ENCODE measurements at places on chromosomes 11 and 22.

GRCh38 chr11:2135018-2135569, 4.1 kb downstream of the IGF2 start:
- no peak for DNase-seq

DNA sequence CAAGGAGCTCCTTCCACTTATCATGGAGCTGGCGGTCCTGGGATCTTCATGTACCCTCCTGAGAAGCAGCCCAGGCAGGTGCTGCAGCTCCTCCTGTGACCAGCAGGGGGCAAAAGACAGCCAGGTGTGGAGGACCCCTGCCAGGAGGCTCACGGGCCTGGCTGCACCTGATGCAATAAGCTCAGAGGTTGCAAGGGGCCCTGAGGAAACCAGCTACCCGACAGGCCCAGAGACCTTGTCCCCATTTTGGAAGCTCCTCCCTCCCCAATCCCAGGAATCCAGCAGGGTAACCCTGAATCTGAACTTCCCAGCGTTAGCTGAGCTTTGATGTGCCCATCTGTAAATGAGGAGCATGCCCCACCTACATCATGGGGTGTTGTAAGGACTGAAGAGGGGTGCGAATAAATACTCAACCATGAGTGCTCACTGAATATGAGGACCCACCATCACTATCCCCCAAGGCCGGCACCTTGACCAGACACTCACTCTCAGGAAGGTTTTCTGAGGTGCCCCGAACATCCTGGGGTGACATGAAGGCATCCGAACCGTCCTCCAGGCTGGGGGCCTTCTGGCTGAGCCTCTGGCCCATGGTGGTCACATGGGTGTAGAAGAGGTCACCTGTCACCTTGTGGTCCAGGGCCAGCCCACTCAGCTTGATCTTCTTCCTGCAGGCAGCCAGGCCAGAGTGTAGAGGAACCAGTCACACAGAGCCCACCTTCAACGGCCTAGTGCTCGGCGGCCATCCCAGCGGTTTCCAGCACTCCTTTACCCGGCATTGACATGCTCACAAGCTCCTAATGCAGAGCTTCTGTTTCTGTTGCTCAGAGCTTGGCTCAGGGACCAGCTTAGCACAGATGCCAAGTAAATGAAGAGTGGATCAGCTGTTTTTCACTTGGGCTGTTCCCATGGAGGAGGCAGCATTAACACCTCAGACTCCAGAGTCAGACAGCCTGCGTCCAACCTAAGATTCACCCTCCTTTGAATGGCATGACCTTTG, 21.7 kb downstream of the SLC43A1 start:
- peak; percentile 81 for DNase-seq

- DNase-seq = no peak
Measured at GRCh38 chr11:1227551-1228100, 4.8 kb downstream of the MUC5B start.

DNA sequence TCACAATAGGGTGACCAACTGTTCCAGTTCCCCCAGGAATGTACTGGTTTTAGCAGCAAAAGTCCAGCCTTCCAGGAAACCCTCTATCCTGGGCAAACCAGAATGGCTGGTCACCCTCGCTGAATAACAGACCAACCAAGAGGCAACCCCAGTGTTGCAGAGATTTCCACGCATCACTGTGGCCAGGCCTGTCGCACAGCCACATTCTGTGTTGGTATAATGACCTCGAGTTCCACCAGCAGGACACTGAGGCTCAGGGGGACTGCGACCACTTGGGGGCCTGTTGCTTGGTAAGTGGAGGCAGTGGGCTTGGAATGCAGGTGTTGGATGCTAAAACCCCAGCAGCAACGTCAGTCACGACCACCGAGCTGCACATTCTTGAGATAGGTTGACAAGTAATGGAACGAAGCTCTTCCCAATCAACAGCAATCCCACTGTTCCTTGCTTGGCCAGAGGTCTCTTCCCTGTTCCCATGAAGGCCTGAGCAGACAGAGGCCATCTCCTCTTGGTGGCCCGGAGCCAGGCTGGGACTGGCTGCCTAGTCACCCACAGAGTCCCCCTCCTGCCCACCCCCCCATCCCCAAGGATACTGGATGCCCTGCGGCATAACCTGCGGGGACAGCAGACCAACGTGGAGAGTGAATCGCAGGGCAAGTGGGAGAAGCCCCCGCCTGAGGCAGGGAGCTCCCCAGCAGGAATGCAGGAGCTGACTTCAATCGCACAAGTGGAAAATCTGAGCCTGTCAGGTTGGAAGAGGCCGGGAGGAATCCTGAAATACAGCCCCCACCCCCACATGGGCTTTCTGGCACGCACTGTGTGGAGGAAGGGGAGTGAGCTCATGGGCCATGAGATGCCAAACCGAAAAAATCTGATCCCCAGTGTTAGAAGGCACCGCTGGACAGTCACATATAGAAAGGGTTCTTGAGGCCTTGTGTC, 43.4 kb upstream of the MN1 start:
- DNase-seq = no peak

GRCh38 chr22:27996981-27997380, 77.9 kb upstream of the PITPNB start:
- no peak for DNase-seq

DNA sequence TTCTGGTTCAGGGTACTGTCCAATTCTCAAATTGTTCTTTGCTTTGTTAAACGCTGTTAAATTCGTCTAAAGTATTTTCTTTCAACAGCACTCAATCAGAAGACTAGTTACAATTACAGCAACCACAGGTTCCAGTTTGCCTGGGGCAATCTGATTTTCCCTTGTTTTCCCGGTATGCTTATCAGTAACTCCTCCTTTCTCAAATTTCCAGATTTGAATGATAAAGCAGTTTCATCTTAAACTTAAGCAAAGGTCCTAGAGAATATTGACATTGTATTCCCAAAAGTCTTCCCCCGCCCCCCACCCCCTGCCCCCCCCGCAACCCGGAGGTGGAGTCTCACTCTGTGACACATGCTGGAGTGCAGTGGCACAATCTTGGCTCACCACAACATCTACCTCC, 10.5 kb upstream of the USP28 start:
- DNase-seq = no peak

GRCh38 chr11:125514336-125515101, 18.5 kb upstream of the FEZ1 start:
- DNase-seq = no peak

- no peak for DNase-seq
Measured at GRCh38 chr22:39183991-39184585, 31.6 kb upstream of the CBX7 start.

- no peak for DNase-seq
Measured at GRCh38 chr11:8243458-8243857, 20.2 kb downstream of the LMO1 start.

DNA sequence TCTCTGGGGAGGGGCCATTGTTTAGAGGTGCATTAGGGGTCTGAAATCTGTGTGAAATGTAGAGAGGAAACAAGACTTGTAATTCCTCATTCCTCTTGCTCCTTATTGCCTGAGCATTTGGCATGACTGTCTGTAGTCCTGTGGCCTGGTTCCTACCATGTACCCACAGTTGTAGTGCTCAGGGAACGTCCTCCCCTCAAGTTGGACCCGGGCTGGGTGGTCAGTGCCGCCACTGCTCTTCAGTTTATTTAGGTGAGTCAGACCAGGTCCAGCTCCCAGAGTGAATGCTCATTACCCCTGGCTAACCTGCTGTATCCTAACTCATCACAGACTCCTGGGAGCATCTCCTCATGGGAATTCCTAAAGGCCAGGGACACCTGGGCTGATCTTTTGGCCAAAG, 139.8 kb downstream of the GRIK4 start:
- no peak for DNase-seq

- DNase-seq = peak; percentile 56
Measured at GRCh38 chr11:112320668-112321067, 60.0 kb upstream of the PLET1 start.

DNA sequence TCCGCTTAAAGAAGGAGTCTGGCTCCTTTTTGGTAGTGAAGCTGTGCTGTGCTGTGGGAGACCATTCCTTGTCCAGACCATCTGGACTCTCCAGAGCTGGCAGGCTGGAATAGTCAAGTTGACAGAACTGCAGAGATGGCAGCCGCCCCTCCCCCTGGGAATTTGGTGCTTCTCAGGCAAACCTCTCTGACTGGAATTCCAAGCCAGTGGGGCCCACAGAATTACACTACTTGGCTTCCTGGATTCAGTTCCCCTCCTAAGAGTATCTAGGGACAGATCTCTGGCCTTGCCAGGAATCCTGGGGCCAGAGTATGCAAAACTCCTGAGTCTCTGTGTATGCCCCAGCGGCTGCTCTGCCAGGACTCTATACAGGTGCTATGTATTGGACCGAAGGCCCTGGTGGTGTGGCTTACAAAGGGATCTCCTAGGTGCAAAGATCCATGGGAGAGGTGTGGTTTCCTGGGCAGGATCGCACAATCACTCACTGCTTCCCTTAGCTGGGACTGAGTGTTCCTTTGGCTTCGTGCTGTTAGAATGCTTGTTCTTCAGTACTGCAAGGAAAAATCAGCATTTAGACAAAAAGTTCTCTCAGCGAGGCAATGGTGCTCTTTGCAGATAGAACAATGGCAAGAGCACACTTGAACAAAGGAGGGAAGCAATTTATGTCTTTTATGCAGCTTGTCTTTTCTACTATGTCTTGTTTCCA, 86.8 kb downstream of the PRMT3 start:
- no peak for DNase-seq

GRCh38 chr22:42909363-42910058, 52.4 kb upstream of the ARFGAP3 start:
- no peak for DNase-seq

DNA sequence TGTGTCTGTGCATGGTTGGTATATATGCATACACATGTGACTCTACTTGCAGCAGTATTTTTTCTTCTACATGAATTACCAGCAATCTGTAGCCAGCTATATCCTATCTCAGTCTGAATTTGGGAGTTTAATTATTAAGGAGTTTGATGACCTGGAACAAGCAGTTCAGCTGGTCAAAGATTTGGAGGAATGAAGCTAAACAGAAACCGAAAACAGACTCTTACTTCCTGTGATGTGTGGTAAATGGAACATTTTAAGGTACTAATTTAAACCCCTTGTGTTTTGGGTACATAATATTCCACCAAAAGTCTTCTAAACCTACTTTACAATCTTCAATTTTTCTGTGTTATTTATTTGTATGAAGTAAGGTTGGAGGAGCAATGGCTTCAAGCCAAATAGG, 124.4 kb upstream of the PGR start:
- no peak for DNase-seq

DNA sequence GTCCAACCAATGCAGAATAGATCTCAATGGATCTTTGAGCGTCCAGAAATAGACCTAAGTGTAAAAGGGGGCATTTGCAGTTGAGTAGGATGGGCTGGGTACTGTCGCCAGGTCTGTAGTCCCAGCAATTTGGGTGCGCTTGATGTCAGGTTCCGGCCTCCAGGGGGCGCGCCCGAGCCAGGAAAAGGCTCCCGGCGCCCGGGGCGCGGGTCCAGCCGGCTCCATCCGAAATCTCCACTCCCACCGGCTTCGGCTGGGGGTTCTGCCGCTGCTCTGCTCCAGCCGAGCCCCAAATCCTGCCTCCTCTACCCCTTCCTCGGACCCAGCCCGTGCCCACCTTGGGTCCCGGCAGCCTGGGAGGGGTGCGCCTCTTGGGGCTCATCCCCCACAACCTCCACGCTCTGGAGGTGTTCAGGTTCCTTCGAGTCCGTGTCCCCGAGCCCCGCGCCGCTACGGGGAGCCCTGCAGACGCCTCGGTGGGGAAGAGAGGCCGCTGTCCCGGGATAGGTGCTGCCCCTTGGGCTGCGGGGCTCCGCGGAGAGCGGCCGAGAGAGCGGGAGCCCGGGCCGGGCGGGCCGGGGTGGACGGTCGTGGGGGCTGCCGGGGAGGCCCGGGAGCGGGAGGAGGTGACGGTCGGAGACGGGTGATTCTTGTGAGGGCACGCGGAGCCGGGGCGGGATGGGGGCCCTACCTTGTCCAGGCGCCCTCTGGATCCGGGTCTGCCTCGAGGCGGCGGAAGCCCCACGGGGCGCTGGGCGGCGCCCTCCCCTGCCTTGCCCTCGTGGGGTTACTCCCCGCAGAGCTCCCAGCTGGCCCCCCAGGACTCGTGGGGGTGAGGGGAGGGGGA, 13.0 kb upstream of the CYB5R3 start:
- DNase-seq = peak; percentile 71

DNA sequence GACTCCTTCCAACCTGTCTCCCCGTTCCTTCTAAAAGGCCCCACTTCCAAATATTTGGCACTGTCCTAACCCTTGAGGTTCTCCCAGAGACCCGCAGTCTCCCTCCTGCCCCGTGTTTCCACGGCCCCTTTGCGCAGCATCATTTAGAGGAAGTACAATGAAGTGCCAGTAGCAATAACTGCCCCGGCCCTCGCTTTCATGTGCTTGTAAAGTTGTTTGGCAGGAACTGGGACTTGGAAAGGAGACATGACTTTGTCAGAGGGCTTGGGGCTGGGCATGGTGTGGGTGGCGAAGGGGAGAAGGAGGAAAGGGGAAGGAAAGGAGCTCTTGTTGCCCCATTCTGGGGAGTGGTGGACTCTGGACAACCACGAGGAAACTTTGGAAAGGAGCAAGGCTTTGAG, 2.6 kb downstream of the CD44 start:
- DNase-seq = no peak

DNA sequence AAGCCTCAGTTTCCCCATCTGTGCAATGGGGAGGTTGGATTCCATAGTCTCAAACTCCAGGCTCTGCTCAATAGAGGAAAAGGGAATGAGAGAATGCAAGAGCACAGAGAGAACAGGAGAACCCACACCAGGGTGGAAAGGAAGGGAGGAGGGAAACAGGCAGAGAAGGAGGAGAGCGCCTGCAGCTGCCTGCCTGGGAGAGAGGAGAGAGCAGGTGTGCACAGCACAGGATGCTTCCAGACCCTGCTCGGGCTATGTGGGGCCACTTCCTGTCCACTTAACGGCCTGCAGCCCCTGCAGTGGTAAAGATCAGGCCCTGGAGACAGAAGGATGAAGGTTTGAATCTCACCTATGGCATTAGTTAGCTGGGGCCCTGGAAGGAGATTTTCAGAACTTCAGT, 12.3 kb downstream of the LRRC32 start:
- DNase-seq = no peak

- DNase-seq = peak; percentile 73
Measured at GRCh38 chr22:39253435-39254070, 8.8 kb upstream of the PDGFB start.

GRCh38 chr11:59857439-59858434, 8.6 kb downstream of the TCN1 start:
- DNase-seq = no peak

DNA sequence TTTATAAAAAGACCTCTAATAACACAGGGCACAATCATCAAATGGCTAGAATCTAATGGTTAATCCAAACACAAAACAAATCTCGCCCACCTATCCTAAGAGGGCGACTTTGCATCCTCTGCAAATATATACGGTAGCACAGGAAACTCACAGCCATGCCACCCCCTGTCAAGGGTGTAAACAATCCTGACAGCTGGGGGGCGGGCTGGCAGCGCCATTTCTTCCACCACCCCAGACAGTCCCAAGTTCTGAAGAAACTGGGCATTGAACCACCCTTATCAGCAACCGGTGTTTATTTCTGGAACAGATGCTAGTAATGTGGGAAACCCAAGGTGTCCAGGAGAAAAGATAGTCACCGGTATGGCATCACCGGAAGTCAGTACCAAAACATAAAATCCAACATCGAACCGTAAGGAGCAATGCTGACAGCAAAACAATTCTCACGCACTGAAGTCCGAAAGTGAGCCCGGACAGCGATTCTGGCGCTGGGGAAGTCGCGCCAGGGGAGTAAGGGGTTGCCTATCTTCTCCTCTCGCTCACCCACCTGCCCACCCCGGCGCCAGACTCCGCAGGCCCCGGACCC, 825 bp downstream of the FBXO3 start:
- no peak for DNase-seq

Data from RPMI8226 (cell line).